AG04449 (cell line): ENCODE measurements at places on chromosomes 1 and 21.
A peak's percentile ranks its signal among the peaks of the same experiment; 100 is the strongest.

- DNase-seq: no peak
These were observed 93.4 kb downstream of the SLC25A24 start for GRCh38 chr1:108106775-108107174.

DNA sequence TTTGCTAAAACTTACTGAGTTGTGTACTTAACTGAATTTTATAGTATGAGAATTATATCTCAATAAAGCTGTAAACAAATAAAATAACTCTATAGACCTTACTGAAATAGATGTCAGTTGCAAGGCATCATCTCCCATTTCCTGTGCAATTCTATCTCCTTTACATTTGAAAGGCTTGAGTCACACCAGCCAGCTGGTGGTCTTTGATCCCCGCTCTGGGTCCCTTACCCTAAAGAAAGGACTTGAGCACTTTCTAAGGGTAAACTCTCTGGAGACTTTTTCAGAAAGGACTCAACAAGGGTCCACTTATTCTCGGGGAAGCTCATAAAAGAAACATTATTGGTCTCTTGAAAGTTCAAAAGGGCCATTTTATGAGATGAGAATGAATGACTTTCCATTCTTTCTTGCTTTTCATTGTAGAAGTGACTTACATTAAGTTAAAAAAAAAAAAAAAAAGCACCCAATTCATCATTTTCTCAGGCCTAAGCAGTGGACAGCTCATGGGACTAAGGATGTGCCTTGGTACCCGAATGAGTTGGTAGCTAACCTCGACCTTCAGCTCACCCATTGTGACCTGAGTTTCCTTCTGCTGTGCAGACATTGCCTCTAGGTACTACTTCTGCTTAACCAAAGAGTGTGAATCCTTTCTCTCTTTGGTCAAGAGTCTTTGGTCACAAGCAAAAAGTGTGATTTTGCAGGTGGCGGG, 147.0 kb upstream of the COA6 start:
- DNase-seq: no peak

DNA sequence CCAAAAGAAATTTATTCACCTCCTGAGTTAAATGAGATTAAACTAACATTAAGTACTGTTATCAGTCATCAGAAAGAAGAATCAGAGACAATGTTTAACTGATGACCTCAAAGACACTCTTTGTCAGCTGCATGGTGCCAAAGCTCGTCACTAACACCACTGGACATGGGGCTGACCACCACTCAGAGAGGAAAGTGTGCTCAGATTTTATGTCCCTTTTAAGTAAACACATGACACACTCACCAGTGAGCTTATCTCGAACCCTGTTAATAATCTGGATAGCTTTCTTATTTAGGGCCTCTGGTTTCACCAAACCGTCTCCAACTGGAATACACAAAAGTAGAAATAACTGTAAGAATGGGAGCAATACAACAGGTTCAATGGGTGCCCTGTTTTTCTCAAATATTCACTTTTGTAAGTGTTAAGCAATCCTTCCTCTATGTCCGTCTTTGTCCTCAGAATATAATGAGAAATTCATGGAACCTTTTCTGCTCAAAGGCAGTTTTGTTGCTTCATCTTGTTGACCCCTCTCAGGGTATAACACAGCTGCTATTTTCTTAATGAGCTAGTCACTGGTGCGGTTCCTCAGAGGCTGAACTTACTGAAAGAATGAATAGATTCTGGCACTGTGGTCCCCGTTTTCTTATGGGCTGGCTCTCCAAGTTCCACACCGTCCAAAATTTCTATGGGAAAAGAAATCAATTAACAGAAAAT, 9.5 kb upstream of the EXOSC10 start:
- DNase-seq: no peak

GRCh38 chr21:34779860-34780259, 111.1 kb downstream of the CLIC6 start:
- DNase-seq: no peak

DNA sequence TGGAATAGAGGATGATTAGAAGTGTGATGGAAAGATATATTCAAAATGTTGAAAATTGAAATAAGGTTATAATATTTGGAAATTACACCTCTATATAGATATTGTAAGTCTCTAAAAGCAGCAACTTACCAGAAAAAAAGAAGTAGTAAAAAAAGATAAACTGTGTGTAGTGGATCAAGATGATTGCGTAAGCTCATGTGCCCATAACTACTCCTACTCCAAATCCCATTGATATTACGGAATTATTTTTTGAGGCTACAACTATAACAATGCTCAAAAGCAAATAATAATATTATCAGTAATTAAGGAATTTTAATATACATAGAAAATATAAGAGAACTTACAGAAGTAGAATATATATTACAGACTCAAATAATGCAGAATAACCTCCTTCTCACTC, 33.6 kb downstream of the CATSPERE start:
- DNase-seq: no peak

- peak; percentile 33 for DNase-seq
These were observed 363.1 kb downstream of the PLPP3 start for GRCh38 chr1:56216218-56216617.
